ENCODE measurements at places on chromosomes 16 and 17.

- DNase-seq: no peak
Measured at GRCh38 chr17:1143573-1143972, 36.2 kb downstream of the ABR start.

GRCh38 chr16:85873153-85873552 is 25.8 kb upstream of the IRF8 start:
- peak; percentile 56 for DNase-seq

GRCh38 chr17:7789131-7789530 is 44.9 kb upstream of the KDM6B start:
- no peak for DNase-seq

DNA sequence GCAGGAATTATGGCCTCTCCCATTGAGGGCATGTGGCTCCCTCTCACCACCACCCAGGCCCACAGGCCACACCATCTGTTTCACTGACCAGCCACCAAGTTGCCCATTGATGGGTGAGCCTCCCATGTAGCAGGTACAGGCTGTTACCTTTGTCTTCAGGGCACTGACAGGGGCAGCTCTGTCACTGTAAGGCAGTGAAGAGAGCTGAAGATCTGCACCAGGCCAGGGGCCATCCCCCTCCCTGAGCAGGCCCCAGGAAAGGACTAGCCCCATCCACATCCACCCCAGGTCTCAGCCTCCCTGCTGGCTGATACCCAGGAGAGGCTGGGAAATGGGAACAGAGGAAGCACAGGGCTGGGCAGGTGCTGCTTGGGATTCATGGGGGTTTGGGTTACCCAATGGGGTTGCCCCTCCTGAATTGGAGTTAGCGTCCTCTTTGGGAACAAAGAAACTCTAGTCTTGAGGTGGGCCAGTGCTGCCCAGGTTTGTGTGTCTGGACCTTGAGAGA is 1691.4 kb downstream of the TP53TG3F start:
- DNase-seq: no peak
